ENCODE measurements at places on chromosomes 3 and 15.

DNA sequence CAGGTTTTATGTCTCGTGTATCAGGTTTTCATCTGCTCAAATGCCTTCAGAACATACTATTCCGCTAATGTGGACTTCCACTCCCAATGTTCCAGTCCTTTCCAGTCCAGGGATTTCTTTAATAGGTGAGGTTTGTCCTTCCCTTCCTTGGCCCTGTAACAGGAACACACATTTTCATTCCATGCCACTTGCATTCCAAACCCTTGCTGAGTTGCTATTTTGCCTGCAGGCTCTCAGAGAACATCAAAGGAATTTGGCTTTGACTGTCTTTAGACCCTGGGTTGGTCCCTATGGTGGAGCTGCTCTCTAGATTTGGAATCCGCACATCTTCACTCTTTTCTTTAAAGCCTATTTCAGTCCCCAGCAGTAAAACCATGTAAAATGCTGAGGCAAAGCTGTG, 12.3 kb upstream of the ALCAM start:
- no peak for DNase-seq

- no peak for DNase-seq
Observed at GRCh38 chr15:28075573-28075972, 23.5 kb downstream of the OCA2 start.

DNA sequence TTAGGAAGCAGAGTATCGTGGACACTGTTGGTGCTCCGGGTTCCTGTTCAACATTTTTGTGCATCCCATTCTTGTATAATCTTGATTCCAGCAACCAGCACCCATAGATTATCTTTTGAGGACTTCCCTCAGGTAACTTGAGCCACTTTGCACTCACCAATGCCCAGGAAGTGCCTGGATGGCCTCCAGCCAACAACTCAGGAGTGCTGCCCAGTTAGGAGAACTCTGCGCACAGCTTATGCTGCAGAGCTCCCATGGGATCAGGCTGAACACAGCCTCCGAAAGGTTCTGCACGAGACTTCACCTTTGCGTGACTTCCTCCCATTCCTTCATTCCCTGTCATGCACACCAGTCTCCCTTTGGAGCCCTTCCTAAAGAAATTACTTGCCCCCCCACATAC, 64.3 kb upstream of the LRRN1 start:
- DNase-seq, result no peak

DNA sequence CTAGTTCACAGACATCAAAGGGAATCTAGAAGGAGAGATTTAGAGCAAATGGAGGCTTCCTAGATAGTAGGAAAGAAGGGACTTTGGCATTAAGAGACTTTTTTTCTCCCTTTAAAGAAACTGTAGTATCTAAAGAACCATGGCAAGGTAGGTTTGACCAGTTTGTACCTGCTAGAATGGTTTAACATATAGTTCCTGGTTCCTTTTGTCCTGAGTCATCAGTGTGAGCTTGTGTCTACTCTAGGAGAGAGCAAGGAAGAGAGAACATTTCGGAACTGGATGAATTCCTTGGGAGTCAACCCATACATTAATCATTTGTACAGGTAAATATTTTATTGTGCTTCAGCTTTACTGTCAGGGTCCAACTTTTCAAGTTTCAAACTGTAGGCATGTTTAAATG, 29.6 kb upstream of the TRPC1 start:
- no peak for DNase-seq

DNA sequence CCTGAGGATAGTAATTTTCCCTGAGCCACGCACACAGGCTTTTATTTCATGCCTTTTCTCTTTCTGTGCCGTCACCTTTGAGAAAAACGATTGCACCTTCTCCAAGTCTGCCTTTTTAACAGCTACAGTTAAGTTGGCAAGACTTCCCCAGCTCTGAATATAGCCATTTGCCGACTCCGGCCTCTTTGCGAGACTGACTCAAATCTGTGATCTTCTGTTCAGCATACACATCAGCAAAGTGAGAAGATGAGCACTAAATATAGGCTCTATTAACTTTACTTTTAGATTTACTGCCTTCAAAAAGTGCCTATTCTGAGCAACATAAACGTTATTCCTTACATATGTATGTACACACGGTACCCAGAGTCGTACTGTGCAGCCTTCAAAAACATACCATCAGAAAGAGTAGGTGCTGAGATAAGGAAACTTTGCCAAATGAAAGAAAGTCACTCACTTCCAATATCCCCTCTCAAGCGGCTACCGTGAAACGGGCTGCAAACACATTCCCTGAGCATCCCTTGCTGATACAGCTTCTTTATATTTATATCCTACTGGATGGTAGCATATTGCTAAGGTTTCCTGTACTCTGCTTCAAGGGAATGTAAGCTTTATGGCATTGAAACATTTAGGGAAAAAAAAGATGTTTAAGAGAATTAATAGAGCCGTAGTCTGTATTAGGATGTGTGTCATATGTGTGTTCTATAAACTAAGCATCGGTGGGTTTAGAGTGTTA, 283.3 kb upstream of the TPRG1 start:
- DNase-seq, result no peak

DNA sequence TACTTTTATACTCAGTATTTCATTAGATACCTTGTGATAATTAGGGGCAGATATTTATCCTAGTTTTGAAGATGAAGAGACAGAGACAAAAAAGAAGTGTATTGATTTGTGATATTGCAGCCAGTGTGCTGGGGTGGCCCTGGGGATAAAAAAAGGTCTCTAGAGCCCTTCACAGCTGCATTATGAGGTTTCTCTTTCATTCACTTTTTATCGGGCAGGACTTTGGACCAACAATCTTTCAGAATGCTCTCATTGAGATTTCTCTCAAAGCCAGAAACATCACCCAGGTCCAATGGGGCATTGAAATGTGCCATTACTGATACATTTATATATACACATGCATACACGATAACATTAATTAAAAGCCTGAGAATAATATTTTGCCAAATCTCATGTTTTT, 20.5 kb upstream of the SELENOT start:
- DNase-seq, result no peak

DNA sequence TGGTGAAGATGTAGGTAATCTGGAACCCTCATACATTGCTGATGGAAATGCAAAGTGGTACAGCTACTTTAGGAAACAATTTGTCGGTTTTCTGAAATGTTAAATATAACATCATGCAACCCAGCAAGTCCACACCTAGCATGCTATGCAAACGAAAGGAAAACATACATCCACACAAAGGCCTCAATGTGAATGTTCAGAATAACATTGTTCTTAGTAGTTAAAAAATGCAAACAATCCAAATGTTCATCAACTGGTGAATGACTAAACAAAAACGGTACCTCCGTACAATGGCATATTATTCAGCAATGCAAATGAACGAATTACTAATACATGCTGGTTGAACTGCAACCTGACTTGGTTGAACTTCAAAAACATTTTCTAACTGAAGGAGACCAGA, 423.3 kb upstream of the THRB start:
- DNase-seq, result no peak

- no peak for DNase-seq
Observed at GRCh38 chr15:48426044-48426443, 94.8 kb downstream of the DUT start.

- no peak for DNase-seq
Observed at GRCh38 chr3:3847994-3848922, 49.0 kb downstream of the LRRN1 start.

DNA sequence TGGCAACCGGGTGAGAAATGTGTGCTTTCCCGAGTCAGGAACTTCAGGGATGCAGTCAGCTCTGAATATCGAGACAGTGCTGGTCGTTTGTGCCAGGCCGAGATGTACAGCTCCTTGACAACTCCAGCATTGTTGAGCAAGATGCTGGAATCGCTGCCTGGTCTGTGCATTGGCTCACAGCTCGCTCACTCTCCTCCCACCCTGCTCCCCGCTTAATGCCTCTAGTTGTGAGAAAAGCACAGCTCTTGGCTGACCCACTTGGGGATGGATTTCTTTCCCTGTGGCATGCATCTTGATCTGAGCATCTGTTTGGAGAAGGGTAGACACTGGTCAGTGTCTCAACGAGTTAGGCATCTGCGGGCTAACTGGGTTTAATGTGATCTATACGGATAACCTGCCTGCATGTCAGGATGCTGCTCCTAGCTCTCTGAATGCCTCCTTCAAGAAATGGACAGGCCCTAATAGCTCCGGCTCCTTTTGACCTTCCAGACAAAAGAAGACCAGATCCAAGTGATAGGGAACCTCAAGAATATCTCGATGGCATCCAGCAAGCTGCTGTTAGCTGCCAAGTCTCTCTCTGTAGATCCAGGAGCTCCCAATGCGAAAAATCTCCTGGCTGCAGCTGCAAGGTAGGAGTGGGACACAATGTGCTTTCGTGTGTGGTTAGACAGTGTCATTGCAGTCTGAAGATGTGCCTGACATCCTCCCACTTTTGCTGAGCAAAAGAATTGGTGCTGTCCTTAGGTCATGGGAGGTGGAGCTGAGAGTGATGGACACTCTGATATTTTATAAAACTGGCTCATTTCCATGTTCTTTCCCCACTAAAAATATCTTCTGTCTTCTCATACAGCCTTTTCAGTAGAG, 302.2 kb upstream of the TPM1 start:
- DNase-seq, result no peak

- DNase-seq, result peak; percentile 33
Observed at GRCh38 chr3:184784731-184785500, 27.1 kb upstream of the VPS8 start.

GRCh38 chr15:48681353-48681752, 35.8 kb upstream of the FBN1 start:
- no peak for DNase-seq

DNA sequence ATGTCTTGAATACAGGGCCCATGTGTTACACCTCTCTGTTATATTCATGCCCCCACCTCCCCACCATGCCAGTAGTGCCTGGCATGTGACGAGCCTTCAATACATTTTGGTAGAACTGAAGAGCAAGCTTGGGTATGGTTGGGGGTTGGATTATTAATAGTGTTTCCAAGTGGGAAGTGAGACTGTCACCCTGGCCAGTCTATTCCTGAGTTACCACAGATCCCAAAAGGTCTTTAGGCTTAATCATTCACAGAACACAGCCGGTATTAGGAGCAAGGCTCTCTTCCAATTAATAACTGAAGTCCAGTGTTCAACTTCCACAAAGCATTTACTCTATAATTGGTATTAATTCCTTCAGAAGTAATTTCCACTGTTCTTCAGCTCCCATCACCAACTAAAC, 231.9 kb upstream of the LRTM1 start:
- DNase-seq, result no peak

GRCh38 chr3:45181496-45181895, 35.3 kb upstream of the CDCP1 start:
- no peak for DNase-seq

DNA sequence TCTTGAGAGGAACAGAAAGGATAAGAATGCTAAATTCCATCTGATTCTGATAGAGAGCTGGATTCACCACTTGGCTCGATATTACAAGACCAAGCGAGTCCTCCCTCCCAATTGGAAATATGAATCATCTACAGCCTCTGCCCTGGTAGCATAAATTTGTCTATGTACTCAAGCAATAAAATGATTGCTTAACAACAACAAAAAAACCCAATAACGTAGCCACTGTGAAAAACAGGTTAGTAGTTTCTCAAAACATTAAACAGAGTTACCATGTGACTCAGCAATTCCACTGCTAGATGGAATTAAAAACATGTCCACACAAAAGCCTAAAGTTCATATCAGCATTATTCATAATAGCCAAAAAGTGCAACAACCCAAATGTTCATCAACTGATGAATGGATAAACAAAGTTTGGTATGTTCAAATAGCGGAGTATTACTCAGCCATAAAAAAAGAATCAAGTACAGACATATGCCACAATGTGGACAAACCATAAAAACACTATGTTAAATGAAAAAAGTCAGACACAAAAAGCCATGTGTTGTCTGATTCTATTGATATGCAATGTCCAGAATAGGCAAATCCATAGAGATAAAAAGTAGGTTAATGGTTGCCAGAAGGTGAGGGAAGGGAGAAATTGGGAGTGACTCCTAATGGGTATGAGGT, 16.8 kb downstream of the BCL2L10 start:
- DNase-seq, result no peak

DNA sequence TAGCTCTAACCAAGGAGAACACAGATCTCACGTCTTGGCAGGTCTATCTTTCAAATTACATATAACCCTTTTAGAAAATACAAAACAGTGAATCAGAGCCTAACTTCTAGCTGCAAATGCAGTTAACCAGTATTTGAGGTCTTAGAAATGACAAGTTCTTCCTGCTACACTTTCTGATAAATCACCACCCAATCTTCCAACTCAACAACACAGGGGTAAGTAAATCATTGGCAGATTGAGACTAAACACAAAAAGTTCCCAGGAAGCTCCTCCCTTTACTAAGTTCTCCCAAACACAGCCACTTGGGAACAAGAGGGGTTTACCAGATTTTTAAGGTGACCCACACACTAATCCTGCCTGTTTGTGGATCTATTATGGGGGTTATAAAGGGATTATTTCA, at the start of gene A4GNT:
A4GNT (minus strand) TSS at position 152 of the 400 bp plus-strand sequence. CDS start 1,134 bp downstream, outside the sequence.
- DNase-seq, result no peak

DNA sequence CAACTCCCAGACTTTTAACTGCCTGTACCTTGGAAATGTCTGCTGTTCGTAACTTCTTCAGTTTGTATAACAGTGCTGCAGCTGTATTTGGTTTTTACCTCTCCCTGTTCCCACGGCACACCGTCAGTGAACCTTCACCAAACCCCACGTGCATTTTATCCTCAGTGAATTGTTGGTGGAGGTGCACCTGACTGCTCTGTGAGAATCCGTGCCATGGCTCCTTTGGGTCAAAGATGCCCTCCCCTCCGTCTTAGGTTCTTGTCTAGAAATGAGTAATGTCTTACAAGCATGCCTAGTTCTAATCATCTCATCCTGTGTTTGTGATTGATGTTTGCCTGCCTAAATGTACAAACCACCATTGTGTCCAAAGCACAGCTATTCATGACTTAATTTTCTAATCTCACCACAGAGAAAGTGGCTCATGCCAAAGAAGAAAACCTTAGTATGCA, 28.2 kb downstream of the TPM1 start:
- no peak for DNase-seq

GRCh38 chr15:73866881-73867410, 6.4 kb upstream of the TBC1D21 start:
- DNase-seq, result no peak

DNA sequence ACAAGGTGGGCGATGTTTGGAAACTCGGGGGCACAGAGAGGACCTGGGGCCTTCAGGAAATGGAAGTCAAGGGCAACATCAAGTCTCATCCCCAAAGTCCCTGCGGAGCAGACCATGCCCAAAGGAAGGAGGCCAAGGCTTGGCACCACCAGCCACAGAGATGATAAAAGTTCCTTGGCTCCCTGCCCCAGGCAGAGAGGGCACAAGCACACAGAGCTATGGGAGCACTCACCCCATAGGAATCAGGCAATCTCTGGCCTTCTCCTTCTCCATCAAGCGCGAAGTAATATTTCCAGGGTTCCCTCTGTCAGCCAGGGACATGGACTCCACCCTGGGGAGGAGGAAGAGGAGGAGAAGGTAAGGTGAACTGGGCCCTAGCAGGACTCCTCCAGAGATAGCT, 7.9 kb downstream of the ACAA1 start:
- no peak for DNase-seq

- DNase-seq, result no peak
Observed at GRCh38 chr3:155670335-155670734, 74.5 kb downstream of the PLCH1 start.

GRCh38 chr3:171323938-171324536, 136.2 kb downstream of the TNIK start:
- no peak for DNase-seq

Measured in NCI-H526 treated with DMSO at 0.1 percent for 48 hours (cell line).